ENCODE measurements at places on chromosomes 16 and 17.

DNA sequence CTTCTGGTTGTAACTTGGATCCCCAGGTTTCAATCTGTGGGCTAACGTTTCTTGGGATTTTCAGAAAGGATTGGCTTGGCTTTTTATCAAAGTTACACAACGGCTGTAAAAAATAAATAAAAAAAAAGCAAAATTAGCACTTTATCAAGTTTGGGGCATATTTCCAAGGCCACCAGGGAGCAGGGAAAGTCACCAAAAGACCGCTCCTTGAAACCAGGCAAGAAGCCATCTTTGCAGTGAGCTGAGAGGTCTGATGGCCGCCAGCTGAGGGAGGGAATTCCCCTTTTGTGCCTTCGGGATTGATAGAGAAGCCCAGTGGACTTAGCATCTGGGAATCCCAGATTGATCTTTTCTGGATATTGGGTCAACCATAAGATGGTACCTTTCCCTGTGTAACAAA lies 192.2 kb downstream of the WWOX start:
- DNase-seq = no peak

- DNase-seq = no peak
These were observed 10.7 kb downstream of the CHST4 start for GRCh38 chr16:71536752-71537499.

- DNase-seq = no peak
These were observed 31.9 kb upstream of the POLR3E start for GRCh38 chr16:22265351-22265750.

GRCh38 chr17:32502710-32503109 lies 15.9 kb downstream of the CDK5R1 start:
- no peak for DNase-seq

GRCh38 chr17:55490376-55490775 lies 20.9 kb downstream of the SMIM36 start:
- DNase-seq = no peak

DNA sequence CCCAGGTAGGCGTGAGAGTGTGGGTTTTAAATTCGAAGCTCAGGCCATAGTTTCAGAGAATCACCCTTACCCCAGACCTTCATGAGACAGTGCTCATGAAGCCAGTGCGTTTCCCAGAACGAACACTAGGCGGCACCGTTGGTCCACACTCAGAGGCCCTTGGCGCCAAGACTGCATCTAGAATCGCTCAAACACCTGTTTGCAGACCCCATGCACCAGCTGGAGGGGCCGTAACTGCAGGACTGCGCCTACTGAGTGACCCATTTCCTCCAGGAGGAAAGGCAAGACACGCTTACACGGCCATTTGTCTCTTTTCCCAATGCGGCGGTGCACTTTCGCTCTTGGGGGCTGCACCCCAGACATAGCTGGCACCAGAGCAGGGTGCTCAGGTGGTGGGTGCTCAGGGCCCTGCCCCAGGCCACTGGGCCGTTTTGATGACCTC lies 34.0 kb downstream of the ADGRG5 start:
- DNase-seq = peak; percentile 75

Measured in CD4-positive, alpha-beta T cell treated with Interferon alpha-2 for 1 hour (primary cell).